GM12892 (cell line): ENCODE measurements at places on chromosomes 5 and 9.
A peak's percentile ranks its signal among the peaks of the same experiment; 100 is the strongest.

DNA sequence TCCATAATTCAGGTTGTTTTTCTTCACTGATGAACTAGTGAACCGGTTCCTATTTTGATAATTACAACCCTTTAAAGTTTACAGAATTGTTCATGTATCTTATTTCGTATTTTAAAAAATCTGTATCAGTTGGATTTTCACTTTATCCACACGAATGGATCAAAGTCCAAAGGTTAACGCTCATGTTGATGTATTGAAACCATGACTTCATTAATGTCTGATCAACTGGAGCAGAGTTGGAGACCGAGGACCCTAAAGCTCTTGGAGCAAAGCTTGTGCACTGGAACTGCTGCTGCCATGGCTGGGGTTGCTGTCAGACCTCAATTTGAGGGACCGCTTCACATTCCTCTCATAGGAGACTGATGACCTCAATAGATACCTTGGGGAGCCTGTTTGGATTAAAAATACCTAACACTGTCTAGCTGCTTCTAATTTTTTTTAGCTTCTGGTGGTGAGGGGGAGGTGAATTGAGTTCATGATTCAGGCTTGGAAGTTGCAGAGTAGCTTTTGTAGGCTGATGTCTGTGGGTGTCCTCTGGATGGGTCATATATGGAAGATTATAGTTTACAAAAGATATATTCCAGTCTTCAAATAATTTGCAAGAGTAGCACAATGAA lies 45.1 kb downstream of the KIAA1958 start:
- no peak for DNase-seq

GRCh38 chr9:124939944-124940343 lies 939 bp downstream of the GOLGA1 start:
- no peak for DNase-seq

GRCh38 chr5:123344816-123345426 lies 78.3 kb downstream of the CEP120 start:
- DNase-seq, result no peak

DNA sequence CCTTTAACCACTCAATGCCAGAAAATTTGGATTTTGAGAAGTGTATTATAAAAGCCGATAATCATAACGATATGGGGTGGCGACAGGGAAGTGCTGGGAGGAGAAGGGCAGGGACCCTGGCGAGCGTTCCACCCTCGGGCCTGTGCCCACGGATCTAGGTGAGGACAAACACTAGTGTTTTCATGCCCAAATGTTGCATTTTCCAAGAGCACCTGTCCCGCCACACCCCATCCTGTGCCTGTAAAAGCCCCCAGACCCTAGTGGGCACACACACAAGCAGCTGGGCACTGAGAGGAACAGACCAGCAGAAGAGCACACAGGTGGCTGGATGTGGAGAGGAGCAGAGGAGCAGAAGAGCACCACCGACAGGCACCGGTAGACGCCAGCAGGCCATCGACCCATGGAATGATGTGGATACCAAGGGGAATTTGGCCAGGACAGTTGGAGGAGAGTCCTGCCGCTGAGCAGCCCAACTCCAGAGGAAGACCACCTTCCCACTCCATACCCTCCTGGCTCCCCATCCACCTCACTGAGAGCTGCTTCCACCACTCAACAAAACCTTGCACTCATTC lies 315.0 kb downstream of the EDIL3 start:
- no peak for DNase-seq

GRCh38 chr5:155408465-155408864 lies 394.9 kb downstream of the KIF4B start:
- DNase-seq, result no peak

DNA sequence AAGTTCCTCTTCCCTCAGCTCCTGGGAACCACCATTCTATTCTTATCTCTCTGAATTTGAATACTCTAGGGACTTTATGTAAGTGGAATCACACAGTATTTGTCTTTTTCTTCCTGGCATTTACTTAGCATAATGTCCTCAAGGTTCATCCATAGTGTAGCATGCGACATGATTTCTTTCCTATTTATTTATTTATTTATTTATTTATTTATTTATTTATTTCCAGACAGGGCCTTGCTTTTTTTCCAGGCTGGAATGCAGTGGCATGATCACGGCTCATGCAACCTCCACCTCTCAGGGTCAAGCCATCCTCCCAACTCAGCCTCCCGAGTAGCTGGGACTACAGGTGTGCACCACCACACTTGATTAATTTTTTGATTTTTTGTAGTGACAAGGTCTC lies 142.1 kb downstream of the GPBP1 start:
- DNase-seq, result no peak

GRCh38 chr9:115520646-115521045 lies 402.7 kb upstream of the TNC start:
- DNase-seq, result no peak

DNA sequence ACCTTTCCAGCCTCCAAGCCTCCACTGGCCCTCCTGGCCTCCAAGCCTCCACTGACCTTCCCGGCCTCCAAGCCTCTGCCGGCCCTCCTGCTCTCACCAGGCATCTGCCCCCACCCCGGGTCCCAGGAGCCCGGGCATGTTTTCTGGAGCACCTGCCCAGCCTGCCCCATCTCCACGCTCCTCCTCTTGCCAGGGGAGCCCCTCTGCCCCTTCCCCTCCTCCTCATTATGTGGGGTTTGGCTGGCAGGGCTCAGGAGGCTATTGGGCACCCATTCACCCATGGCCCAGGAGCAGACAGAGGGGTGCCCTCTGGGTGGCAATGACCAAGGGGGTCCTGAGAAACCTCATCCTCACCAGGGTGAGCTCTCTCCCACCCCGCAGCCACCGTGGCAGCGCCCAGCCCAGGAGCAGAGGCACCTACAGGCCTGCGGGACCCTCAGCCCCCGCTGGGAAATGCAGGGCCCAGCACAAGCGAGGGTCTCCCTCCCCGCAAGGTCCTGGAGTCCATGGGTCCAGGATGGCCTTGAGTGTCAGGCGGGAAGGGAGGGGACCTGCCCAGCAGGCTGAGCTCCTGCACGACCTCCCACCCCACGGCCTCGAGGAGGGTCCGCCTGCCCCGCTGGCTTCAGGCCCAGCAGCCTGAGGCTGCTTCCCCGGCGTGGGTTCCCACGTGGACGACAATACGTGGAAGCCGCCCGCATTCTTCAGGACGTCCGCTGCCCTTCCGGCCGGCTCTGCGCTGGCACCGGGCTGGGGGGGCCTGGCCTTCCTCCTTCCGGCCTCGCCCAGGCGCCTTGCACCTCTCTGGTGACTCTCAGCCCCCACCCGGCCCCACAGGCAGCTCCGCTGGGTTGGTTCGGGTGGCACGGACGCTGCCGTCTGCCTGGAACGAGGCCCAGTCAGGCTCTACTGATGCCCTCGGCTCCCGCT lies 51.4 kb upstream of the NRARP start:
- DNase-seq, result no peak

- DNase-seq, result no peak
Observed at GRCh38 chr5:112628214-112628980, 109.3 kb upstream of the APC start.

DNA sequence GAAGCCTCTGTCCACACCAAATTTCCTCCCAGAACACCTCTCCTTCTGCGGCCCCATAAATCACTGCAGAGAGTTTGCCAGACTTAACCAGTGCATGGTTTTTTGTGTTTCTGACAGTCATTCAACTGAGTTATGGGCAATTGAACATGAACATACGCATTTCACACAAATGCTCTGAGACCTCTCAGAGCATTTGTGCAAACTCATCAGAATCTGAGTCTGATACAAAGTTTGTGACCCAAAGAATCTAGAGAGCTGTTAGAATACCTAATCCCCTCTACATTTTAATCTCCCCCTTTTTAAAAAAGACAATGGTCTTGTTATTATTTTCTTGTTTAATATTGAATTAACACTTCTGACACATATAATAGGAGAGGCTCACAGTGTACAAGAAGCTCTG lies 416.9 kb upstream of the SMARCA2 start:
- DNase-seq, result no peak

DNA sequence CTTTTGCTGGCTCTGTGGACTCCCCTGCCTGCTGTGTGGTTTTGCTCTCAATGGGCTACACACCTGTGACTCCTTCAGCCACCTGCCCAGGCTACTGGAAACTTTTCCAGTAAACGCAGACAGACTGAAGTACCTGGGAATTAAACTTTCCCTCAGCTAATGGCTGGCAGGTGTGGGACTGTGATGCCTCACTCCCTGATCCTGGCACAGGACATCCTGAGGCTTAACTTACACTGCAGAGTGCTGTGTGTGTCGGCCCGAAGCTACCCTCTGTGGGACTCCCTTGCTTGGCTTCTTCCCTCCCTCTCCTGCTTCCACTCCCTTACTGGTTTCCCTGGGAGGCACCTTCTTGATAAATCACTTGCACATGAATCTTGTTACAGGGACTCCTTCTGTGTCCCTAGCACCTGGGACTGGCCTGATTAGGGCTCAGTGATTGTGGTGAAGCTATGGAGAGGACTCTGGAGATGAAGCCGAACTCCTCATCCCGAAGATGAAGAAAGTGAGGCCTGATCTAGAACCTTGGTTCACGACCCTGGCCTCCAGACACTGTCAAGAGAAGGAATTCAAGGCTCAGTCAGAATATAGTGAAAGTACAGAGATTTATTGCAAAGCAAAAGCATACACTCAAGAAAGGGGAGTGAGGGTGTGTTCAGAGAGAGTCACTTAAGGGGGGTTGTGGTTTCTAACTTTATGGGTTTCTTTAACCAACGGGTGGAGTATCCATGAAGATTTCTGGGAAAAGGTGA lies 113.4 kb upstream of the ALDH1B1 start:
- no peak for DNase-seq

DNA sequence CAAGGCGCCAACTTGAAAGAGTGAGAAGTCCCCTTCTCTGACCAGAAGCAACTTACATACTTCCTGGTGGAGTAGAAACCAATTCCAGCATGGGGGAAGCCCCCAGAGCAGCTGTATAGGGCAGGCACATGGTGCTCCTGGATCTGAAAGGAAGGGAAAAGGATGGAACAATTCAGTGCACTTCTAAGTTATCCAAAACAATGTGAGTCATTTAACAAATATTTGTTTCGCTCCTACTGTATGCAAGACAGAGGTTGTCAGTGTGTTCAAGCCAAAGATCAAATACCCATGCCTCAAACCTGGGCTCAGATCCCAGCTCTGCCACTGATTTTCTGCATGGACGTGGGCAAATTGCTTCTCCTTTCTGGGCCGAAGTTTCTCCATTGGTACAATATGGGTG lies 67.1 kb downstream of the LHX2 start:
- DNase-seq, result no peak

DNA sequence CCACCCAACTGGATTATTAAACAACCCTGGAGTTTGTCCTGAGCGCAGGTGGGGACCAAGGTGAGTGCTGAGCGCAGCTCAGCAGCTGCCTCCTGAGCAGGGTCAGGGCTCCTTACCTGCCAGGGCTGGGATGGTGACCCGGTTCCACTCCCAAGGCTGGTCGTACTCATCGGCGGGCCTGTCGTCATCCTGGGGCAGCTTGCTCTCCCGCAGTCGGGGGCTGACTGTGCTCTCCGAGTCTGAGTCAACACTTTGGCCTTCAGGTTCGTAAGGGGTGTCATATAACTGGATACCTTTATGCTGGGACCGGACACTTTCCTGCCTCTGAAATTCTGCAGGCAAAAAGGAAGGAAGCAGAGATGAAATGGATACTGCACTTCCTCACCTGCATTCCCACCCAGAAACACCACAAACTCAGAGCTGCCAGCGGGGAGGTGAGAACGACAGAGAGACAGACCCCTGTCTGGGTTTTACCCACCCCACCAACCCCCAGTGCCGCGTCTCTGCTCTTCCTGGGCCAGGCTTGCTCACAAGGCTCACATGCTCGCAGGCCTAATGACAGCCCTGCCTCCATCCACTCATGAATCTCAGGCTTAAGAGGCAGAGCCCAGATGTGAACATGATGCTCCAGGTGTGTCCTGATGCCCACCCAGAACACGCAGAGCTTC lies 70.7 kb upstream of the SLC25A51 start:
- no peak for DNase-seq

- peak; percentile 44 for DNase-seq
Observed at GRCh38 chr5:141420855-141421488, at the start of gene PCDHGA11. PCDHGA11 (plus strand) TSS chr5:141421051; CDS start chr5:141421228, 177 bp downstream.

GRCh38 chr5:59245198-59245597 lies 648.3 kb downstream of the PDE4D start:
- DNase-seq, result no peak

DNA sequence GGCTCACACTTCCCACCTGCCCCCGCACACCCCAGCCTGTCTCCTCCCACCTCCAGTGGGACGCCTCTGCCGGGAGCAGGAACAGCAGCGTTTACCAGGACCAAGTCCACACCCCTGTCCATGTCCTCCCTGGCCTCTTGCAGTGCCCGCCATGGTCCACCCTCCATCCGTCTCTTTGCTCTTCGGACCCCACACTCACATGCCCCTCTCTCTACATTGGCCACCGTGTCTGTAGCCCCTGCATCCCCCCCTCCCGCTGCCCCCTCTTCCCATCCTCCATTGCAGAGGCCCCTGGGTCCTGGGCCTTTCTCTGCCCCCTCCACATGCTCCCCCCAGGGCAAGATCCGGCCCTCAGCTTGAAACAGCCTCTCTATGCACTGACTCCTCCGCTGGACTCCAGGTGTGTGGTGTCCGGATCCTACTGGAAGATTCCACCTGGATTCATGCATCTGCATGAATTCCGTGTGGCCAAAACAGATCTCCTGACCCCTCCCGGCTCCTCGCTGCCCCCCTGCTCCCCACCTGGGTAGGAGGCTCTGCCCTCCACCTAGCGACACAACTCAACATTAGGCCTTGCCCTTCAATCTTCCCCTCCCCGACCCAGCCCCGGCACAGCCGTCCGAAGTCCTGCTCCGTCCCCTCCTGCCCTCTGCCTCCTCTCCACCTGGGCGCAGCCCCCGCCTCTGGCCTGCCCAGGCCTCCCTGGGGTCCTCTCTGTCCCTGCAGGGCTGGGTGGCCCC lies 168.5 kb downstream of the OLFM1 start:
- no peak for DNase-seq

DNA sequence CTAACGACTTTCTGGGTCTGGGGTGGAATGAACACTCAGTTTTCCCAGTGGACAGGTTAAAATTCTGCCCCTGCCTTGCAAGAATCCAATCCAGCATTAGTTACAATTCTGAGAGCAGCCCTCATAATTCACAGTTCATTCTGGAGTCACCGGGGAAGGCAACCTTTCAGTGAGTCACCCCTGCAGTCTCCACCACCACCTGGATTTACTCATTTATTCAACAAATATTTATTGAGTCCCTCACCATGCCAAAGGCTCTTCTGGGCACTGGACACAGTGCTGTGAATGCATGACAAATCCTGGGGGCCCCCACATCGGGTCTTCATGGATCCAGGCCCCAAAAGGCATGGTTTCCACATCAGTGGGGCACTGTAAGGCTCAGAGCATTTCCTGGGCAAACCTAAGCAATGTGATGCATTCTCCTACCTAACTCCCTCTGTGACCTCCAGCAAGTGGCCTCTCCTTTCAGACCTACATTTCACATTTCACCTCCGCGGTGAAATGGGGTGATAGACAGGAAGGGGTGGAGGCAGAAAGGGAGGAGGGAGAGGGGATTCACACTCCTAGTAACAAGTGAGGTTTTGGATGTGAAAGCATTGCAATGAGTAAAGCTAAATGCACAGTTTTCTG lies 6.4 kb upstream of the MSX2 start:
- no peak for DNase-seq

DNA sequence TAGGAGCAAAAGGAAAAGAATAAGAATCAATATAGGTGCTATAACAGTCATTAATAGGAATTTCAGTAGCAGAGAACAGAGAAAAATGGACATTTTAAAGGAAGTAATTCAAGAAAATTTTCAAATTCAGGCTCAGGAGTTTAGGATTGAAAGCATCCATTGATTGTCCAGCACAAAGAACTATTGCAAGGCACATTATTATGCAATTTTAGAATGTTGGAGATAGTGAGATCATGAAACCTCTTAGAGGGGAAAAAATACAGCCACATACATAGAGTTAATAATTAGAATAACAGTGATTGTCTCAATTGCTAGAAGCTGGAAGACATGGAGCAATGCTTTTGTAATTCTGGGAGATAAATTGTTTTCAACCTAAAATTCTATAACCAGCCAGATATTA lies 31.5 kb downstream of the CNTLN start:
- DNase-seq, result no peak
